ENCODE measurements at places on chromosomes 1 and 21.

- no peak for DNase-seq
These were observed 170.3 kb downstream of the GREM2 start for GRCh38 chr1:240441669-240442068.

DNA sequence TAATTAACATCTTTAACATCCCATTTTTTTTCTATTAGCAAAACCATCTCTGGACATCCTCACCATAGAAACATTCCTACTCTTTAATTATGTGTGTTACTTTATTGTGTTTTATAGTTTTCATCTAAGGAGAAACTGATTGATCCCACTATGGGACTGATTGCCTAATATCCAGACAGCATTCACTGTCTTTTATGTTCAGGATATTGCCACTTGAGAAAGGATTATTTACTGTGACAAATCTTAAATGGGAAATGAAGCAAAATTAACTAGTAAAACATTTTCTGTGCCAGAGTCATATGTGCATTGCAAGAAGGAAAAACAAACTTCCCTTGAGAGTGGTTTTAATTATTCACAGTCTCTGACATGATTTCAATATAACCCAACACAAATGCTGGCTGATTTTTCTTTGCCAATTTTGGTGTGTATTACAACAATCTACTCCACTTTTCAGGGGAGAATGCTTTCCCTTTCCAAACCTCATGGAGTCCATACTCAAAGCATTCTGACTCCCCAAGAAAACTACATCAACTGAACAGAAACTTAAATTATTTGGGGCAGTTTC, 15.8 kb upstream of the RGS13 start:
- DNase-seq, result no peak

DNA sequence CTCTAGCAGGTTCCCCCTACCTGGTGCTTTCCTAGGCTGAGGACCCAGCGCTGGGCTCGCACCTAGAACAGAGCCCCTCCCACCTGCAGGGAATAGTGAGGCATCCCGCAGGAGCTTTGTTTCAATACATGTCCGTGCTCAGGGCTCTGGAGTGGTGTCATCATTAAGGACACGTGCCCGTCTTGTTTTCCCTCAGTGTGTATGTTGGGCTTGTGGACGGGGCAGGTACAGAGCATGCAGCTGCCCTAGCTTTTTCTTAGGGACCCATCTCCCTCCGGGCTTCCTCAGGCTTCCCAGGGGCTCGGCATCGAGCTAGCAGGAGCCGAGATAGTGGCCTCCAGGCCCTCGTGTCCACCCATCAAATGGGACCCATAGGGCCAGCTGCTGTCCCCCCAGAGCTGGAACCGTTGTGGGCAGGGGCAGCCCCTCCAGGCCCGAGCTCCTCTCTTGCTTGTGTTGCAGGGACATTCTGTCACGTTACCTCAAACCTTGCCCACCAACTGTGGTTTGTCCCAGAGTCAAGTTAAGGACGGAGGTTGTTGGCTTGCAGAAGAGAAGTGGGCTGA, 3.9 kb downstream of the TMEM201 start:
- DNase-seq, result no peak

GRCh38 chr1:45879885-45880598, 76.6 kb downstream of the MAST2 start:
- DNase-seq, result no peak

- DNase-seq, result no peak
These were observed 179.4 kb upstream of the SGIP1 start for GRCh38 chr1:66354311-66355201.

DNA sequence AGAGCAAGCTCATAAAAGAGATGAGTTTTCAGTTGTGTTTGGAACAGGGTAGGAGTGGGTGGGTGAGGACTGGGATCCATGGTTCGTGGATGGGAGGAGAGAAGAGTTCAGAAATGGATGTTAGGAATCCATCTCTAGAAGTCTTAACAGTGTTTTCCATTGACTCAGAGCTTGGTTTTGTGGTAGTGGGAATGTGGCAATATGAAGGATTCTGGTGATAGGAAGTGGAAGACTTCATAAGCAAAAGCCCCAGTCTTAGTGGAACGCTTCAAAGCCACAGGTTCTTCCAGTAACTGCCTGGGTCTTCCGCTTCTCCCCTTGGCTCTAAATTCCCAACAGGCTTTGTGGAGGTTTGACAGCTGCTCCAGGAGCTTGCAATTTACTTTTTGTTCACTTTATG, 167.9 kb downstream of the KCNJ6 start:
- no peak for DNase-seq

DNA sequence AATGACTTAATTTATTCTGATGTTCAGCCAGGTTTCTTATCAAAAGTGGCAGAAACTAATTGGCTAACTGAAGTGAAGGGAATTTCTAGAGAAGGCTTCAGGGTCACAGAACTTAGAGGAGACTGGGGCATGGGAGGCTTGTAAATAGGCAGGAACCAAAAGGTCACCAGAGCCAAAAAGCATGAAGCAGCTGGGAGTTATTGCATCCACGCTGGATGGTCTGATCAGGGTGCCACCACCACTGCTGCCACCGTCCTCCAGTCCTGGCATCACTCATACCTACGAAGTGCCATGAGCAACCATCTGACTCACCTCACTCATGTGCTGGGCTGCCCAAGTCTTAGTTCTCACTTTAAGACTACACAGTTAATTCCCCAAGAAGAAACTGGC, 82.5 kb upstream of the DPH5 start:
- DNase-seq, result no peak

DNA sequence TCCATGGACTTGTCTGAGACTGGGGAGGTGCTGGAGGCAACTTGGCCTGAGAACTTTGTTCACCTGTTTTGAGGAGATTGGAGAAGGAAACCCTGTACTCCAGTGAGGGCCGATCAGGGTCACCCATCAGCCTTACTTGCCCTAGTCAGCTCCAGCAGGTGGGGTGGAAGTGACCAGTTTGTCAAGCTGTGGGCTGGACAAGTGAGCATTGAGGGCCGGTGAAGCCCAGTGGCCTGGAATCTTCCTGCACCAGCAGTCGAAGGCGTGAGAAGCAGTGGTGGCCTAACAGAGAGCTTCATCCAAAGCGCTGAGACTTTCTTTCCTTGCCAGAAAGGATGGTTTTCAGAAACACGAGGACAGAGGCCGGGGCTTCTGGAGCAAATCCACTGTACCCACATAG, 9.6 kb downstream of the SLC37A1 start:
- no peak for DNase-seq

- DNase-seq, result no peak
These were observed 872 bp downstream of the TSTD1 start for GRCh38 chr1:161037661-161038522.

- DNase-seq, result no peak
These were observed 3.9 kb downstream of the SEMA6C start for GRCh38 chr1:151142411-151143056.

DNA sequence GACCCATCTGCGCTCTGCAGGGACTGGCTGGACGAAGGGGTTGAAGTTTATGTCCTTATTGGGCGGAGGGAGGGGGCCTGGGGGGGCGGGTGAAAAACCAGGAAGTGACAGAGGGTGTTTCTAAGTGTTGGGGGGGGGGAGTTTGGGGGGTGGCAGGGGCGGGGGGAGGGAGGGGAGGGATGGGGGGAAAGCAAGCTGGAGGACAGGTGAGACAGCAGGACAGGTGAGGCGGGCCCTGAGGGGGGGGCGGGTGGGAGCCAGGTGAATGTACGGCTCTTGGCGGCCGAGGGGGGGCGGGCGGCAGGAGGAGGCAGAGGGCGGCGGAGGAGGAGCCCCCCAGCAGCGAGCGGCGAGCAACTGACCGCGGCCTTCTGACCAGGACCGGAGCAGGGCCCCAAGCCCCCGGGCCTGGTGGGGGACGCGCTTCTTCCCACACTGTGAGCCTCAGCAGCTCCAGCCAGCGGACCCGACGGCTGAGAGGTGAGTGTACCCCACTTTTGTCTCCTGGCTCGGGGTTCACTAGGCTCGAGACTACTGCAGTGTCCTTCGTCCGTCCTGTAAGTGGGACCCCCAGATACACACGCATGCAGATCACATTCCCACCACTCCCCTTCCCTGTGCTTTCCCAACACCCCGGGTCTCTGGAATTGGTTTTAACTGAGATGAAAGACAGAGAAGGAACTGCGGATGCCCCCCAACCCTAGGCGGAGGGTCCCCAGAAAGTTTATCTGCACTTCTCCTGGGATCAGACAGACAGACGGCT, at the start of gene ZBTB7B:
Gene ZBTB7B, plus strand, starts transcription at position 339 of the 763 bp plus-strand sequence. CDS start 11,859 bp downstream, outside the sequence.
- DNase-seq, result no peak

- no peak for DNase-seq
These were observed 491 bp upstream of the RAP1A start for GRCh38 chr1:111618961-111619634.

DNA sequence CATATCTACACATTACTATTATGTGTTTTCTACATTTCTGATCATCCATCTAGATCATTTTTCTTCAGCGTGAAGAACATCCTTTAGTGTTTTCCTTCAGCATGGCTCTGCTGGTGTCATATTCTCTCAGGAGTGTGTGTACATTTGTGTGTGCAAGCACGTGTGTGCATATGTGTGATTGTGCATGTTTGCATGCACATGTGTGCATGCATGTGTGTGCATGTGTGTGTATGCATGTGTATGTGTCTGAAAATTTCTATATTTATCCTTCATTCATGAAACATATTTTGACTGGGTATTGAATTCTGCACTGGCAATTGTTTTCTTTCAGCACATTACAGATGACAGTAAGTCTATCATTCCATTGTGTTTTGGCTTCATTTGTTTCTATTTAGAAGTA, 74.6 kb downstream of the FHAD1 start:
- no peak for DNase-seq

GRCh38 chr1:160863774-160864131, 1.1 kb upstream of the CD244 start:
- no peak for DNase-seq

GRCh38 chr1:152870831-152871730, 7.0 kb upstream of the SMCP start:
- DNase-seq, result peak; percentile 24

DNA sequence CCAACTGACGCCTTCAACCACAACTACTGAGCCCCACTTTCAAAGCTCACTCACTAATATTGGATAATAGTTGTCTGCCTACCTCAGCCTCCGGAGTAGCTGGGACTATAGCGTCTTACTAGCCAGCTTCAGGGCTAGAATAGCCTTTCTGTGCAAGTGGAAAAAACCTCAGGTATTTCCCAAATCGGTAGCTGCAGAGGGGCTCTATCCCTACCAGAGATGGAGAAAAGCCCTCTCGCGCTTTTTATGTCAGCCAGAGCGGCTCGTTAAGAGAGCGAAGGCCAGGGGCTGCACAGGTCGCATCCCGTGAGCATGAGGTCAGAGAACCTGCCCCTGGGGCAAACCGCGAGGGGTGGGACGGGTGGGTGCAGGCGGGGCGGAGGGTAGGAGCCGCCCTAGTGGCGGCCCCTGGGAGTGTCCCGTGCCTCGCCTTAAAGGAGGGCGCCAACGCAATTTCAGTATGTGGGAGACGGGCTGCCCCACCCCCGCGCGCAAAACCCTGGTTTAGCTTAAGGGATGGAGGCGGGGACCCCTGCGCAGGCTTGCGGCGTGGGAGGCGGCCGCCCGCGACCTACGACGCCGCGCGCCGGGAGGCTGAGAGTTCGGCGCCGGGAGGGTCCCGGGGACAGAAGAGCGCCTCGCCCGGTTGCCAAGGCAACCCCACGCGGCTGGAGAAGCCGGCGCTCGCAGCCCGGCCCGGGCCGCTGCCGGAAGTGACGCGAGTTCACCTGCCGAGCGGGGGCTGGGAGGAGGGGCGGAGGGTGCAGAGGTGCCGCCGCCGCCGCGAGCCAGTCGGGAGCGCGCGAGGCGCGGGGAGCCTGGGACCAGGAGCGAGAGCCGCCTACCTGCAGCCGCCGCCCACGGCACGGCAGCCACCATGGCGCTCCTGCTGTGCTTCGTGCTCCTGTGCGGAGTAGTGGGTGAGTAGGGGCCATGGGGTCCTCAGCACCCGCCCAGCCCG, at the start of gene CXADR:
Gene CXADR, plus strand, starts transcription at position 791 of the 961 bp plus-strand sequence. Its CDS starts 87 bp downstream, at position 878.
- peak; percentile 89 for DNase-seq

- no peak for DNase-seq
These were observed 19.5 kb upstream of the PWP2 start for GRCh38 chr21:44087426-44088400.
